ENCODE measurements at places on chromosomes 11 and 22.

DNA sequence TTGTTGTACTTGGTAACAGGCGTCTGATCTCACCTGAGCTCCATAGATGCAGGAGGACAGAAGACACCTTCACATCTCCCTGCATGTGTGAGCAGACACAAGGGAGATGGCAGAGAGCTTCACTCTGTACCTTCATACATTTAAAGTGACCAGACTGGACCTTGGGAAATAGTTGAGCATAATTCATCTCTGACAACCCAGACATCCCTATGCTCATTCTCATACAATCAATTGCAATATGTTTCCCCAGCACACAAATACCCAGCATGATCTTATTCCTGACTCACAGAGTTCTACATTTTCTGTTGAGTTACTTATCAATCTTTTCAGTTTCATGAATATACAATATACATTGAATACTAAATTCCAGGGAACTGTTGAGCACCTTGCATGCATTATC, 488.2 kb upstream of the API5 start:
- no peak for DNase-seq

DNA sequence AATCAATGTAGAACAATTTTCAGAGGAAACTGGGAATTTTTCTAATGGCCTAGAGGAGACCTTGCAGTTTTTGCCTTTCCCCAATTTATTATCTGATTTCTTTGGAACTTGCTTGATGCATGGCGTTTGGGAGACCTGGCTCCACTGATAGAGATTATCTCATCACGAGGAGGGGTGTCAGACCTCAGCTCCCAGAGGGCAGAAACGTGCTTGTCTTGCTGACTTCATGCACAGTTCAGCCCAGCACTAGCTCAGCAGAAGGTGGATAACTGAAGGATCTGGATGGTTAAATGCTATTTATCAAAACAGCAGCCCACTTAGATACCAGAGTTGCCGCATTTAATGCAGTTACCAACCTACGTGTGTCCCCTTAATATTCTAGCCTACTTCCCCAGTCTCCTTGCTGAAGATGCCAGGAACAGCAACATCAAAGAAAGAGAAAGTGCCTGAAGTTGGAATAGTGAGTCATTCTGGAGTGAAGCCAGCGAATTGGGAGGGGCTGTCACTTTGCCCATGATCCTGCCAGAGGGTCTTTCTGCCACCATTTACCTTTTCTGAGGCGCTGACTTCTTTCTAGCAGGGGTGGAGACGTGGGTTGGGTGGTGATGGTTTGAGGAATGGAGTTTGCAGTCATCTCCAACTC, 133.5 kb upstream of the CADM1 start:
- DNase-seq: no peak

DNA sequence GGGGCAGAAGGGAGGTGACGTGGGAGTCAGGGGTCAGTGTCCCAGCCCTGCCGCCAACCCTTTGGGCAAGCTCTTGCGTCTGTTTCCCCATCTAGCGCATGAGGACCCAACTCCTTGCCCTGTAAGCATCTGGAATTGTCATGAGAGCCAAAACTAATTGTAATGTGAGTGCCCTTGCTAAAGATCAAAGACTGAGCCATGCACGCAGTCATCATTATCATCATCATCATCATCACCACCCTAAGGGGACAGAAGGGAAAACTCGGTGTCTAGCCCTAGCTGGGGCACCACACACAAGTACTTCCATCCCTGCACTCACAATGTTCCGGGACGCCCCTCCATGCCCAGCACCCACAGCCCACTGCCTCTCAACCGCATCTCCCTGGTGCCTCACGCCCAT, 2.5 kb downstream of the LIF start:
- DNase-seq: no peak

GRCh38 chr11:5343474-5344335, at the start of gene OR51B5:
Gene OR51B5, minus strand, starts transcription at chr11:5343524. Its CDS starts 0 bp downstream, at chr11:5343524.
- DNase-seq: no peak

DNA sequence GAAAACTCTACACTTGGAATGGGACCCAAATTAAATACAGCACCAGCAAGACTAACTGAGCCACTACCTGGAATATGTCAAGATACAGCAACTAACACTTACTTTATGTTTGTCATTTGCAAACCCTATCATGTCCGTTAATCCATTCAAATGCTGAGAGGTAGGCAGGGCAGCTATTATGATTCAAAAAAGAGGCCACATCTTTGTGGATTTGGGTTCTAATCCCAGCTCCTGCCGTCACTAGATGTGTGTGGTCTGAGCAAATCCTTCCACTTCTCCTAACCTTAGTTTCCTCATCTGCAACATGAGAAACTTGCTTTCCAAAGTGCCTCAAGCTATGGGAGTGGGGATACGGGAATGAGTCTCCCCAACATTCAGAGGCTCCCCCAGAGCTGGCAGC, 24.2 kb downstream of the FLI1 start:
- DNase-seq: no peak

DNA sequence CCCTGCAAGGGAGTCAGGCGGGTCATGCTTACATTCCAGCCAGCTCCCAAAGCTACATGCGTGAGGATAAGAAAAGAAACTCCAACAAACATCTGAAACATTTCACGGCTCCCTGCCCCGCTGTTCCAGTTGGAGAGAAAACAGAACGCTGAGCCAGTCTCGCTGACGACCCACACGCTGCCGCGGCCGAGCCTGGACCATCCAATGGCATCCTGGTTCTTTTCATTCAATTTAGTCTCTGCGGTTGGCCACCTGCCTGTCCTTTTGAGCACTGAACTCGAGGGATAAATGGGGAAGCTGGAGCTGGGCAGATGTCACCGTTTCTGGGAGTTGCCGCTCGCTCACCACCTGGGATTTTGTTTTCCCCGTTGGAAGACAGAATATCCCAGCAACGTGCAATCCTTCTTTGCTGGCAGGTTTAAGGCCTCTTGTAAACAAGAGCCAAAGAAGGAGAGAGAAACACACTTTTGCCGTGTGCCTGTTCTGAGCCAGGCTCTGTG, 45.3 kb upstream of the SHISAL1 start:
- DNase-seq: no peak

GRCh38 chr11:1570531-1570895, 1.6 kb downstream of the DUSP8 start:
- DNase-seq: no peak

GRCh38 chr11:85752890-85753581, 57.9 kb downstream of the SYTL2 start:
- no peak for DNase-seq

DNA sequence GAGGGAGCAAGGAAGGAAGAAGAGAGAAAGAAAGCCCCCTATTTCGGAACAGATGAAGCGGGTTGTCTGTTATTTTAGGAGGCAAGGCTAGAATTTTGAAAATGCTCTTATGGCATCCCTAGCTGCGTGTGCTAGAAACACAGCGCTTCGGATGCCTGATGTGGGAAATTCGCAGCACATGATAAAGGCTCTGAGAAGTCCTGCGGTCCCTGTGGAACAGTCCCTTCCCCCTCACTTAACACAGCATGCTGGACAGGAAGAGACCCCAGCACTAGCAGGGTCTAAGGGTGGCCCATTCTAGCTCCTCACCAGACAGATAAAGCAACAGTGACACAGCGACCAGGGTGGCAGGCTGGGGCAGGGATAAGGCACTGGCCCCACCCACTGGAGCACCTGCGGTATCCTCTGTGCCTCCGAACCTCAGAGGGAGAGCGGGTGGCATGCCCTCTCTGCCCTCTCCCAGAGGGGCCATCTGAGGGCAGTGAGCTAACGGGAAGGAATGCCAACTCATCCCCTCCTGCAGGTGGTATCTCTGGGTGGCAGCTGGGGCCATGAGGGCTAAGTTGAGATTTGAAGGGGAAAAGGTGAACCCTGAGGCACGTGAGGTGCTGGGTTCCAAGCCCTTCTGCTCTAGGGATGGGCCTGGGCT, 75.7 kb downstream of the SCUBE1 start:
- DNase-seq: no peak

GRCh38 chr11:27726981-27727380, 26.7 kb upstream of the BDNF start:
- DNase-seq: no peak

DNA sequence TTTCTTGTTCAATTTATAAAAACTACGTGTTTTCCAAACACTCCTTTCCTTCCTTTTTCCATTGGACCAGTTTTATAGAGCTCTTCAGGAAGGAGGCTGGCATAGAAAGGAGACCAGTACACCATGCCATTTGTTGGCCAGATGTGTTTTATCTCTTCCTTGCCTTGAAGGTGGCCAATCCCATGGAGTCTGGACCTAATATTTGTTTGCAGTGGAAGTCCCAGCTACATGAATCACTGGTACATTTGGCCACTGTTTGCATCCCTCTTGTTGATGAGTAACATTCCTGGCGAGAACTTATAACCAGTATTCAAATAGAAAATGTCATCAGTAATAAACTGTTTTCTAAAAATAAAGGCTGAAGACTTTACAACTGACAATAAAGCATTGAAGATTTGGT, 110.2 kb downstream of the ANO3 start:
- no peak for DNase-seq

DNA sequence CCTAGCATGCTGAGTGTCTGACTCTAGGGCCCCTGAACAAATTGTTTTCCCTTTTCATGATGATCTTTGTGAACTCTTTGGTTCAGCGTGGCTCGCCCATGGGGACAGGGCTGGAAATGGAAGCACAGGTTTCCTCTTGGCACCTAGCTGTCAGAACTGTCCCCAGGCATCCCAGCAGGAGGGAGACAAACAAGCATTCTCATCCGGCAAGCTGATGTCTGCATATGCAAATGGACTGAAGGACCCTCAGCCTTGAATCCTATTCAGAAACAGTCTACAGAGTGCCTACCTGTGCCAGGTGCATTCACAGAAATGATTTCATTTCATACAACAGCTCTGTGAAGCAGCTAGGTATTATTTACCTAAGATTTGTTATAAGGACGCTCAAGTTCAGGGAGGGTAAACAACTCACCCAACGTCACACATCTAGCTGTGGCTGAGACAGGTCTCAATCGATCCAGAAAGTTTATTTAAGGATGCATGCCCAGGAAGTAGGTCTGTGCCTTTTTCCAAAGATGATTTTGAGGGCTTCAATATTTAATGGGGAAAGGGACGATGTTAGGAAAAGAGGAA, 176.4 kb downstream of the KIRREL3 start:
- DNase-seq: no peak

GRCh38 chr11:79383874-79384273, 57.0 kb downstream of the TENM4 start:
- DNase-seq: no peak

- DNase-seq: no peak
Observed at GRCh38 chr11:60634126-60634525, 65.3 kb upstream of the MS4A8 start.

- DNase-seq: no peak
Observed at GRCh38 chr22:31377612-31378011, 21.8 kb upstream of the DRG1 start.

DNA sequence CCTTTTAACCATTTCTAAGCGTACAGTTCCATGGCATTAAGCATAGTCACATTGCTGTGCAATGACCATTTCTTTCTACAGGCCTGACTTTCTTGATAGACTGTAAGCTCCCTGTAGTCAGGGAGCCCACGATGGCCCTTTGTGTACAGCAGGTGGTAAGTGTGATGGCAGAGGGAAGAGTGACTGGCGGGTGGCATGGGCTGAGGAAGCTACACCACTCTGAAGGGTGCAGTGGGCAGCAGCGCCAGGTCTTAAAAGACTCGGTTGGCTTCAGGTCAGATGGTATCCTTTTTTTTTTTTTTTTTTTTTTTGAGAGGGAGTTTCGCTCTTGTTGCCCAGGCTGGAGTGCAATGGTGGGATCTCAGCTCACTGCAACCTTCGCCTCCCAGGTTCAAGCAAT, 1.6 kb downstream of the PPM1F start:
- DNase-seq: no peak

GRCh38 chr11:134655189-134655989, 243.3 kb upstream of the B3GAT1 start:
- no peak for DNase-seq

DNA sequence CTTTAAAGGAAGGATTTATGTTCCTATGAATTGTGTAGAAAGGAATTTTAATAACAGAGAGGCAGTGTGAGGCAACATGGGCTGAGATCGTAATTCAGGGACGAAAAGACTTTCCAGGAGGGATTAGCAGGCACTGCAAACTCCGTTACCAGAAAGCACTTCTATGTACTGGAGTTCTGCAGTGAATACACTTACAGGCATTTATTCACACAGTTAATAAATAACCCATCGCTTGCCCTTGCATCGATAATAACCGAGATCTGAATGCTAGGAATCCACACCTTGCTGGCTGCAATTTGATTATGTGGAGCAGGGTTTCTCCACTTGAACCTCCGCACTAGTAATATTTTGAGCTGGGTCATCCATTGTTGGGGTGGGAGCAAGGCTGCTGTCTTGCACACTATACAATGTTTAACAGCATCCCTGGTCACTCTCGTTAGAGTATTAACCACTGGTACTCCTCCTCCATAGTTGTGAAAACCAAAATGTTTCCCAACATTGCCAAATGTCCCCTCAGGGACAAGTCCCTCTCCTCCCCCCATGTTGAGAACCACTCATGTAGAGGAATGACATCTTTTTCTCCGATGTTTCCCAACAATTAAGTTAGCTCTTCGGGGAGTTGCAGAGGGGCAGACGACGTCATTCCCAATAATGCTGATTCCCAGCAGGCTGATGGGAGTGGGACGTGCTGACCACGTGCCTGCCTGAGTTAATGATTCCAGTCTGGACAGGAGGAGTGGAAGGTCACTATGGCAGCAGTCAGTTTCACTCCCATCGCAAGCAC, 99.5 kb downstream of the SNX19 start:
- no peak for DNase-seq

DNA sequence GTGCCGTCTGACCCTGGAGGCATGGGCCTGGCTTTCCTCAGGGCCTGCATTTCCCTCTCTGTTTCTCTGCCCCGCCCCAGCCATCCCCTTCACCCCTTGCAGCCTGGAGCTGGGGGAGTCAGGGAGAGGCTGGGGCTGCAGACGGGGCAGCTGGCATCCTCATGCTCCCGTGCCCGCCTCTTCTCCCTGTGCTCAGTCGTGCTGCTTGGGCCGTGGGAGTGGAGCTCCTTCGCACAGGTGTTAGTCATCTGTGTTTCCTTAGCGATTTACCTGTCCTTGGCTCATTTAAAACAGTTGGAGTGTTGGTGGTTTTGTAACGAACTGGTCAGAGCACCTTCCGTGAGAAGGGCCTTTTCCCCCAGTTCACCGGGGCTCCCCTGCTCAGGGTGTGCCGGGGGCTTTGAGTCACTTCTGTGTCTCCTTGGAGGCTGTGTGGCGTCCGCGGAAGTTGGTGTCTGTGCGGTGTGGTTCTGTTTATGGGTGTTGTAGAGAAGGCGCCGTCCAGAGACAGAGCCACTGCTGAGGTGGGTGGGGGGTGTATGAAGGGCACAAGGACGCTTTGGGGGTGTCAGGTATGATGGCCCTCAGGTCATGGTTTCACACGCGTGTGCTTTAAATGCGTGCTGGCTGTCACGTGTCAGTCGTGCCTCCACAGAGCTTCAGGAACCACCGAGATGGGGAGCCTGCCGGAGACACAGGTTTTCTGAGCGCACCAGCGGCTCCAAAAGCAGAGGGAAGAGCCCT, 19.5 kb downstream of the BRSK2 start:
- DNase-seq: no peak

- DNase-seq: no peak
Observed at GRCh38 chr11:115238791-115239190, 265.4 kb downstream of the CADM1 start.

GRCh38 chr11:111782109-111782741, 16.0 kb upstream of the PPP2R1B start:
- no peak for DNase-seq

GRCh38 chr22:43225609-43226008, 38.7 kb upstream of the TTLL12 start:
- DNase-seq: no peak

Data from NCI-H2227 treated with DMSO at 0.1 percent for 48 hours (cell line).